ENCODE measurements at places on chromosomes 11 and 22.
A peak's percentile ranks its signal among the peaks of the same experiment; 100 is the strongest.

DNA sequence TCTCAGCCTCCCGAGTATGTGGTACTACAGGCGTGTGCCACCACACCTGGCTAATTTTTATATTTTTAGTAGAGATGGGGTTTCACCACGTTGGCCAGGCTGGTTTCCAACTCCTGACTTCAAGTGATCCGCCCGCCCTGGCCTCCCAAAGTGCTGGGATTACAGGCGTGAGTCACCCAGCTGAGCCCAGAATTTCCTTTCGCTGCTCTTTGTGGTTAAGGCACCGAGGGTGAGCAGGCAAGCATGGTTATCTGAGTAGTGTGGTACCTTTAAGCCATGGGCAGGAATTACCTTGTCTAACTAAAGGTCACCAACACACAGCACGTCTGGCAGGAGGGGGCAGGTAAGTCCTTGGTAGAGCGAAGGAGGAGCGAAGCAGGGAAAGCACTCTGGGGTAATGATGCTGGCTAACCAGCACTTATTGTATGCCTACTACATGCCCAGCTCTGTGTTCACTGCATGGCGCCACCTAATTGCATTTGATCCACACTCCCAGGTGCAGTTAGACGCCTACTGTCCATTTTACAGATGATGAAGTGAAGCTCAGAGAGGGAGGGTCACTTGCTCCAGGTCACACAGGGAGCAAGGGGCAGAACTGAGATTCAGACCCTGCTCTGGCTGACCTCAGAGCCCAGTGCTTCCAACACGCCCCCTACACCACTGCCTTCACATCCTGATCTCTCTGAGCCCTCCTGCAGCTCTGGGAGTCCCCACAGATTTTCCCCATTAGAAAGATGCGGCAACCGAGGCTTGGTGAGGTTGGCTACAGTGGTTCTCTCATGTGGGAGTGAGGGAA, 45.7 kb downstream of the TRIOBP start:
- peak; percentile 56 for DNase-seq

GRCh38 chr11:100709233-100709957, 22.3 kb downstream of the ARHGAP42 start:
- DNase-seq: no peak

DNA sequence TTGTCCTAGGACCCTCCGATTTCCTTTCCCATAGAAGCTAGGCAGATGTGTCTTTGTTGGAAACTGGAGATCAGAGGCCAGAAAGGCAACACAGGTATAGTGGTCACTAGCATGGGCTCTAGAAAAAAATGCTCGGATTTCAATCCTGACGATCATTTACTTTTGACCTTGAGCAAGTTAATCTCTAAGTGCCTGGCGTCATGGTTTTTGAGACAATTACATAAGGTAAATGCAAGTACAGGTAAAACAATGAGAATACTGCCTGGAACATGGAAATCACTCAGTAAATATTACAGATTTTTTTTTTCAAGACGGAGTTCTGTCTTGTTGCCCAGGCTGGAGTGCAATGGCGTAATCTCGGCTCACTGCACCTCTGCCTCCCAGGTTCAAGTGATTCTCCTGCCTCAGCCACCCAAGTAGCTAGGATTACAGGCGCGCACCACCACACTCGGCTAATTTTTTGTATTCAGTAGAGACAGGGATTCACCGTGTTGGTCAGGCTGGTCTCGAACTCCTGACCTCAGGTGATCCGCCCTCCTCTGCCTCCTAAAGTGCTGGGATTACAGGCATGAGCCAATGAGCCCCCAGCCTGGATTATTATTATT, 1.1 kb upstream of the DENND5A start:
- no peak for DNase-seq

GRCh38 chr11:106398502-106399075, 321.1 kb downstream of the AASDHPPT start:
- peak; percentile 1 for DNase-seq

GRCh38 chr22:35638410-35638809, 9.8 kb upstream of the APOL6 start:
- no peak for DNase-seq

- DNase-seq: no peak
Observed at GRCh38 chr22:30317778-30318177, 9.0 kb downstream of the TBC1D10A start.

- DNase-seq: no peak
Observed at GRCh38 chr11:76802621-76803020, 19.5 kb downstream of the TSKU start.

DNA sequence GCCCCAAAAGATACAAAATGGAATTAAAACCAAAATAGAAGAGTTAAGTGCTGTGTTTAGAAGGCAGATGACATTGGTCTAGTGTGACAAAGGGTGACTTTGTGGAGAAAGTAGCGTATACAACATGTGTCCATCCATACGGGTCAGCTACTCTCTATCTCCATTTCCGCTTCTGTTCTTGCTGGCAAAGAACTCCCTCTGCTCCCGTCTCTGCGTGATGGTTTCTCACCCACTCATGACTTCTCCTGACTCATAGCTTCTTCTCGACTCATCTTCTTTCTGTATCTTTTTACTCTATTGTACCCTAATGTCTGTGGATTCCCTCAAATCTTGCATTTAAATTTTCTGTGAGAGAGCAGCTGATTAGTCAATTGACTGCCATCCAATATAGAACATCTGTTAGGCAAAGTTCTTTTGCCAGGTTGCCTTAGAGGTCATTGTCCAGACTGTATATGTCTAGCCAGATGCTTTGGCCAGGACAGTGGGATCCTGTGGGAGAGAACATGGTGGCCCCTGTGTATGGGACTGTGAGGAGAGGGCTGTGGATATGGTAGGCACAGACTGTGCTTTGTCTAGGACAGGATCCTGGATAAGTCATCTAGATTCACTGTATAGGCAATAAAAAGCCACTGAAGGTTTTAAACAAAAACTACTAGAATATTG, 28.4 kb downstream of the MMP13 start:
- no peak for DNase-seq

- no peak for DNase-seq
Observed at GRCh38 chr11:121797496-121797895, 318.5 kb downstream of the BLID start.

GRCh38 chr11:93662175-93662570, 691 bp downstream of the CEP295 start:
- peak; percentile 5 for DNase-seq

- DNase-seq: peak; percentile 83
Observed at GRCh38 chr11:10450462-10451425, 4.3 kb upstream of the AMPD3 start.

- DNase-seq: no peak
Observed at GRCh38 chr11:116517584-116517983, 255.2 kb downstream of the BUD13 start.

DNA sequence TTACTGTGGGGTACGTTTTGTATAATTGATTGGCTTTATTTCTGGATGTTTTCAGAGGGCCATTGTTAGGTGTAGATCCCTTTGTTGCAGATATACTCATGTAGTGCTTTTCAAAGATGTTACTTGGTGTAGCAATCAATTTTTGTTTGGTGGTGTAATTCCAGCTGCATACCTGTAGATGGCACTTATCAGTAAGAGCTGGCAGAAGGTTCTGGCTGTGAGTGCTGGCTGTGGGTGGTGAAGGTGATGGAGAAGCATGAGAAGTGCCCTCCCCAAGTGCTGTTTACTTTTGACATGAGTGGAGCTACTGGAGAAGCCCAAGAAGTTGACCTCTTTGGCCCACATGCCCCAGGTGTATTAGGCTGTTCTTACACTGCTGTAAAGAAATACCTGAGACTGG, 1074.9 kb downstream of the FAM181B start:
- DNase-seq: peak; percentile 18

DNA sequence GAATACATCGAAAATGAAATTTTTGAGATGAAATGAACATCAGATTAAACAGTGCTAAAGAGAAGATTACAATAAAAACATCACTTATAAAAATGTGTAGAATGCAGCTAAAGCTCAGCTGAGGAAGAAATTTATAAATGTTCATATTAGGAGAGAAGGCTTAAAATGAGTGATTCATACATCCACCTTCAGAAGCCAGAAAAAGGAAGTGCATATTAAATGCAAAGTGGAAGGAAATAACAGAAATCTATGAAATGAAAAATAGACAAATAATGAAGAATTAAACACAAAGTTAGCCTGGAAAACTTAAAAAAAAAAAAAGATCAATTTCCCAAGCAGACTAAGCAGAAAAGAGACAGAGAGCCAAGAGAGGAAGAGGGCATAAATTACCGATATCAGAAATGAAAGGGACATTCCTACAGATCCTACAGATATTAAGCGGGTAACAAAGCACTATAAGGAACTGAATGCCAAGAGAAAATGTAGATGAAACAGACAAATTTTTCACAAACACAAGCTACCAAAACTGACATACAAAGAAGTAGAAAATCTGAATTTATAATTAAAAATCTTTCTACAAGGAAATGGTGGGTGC, 7.2 kb upstream of the MOB2 start:
- no peak for DNase-seq

DNA sequence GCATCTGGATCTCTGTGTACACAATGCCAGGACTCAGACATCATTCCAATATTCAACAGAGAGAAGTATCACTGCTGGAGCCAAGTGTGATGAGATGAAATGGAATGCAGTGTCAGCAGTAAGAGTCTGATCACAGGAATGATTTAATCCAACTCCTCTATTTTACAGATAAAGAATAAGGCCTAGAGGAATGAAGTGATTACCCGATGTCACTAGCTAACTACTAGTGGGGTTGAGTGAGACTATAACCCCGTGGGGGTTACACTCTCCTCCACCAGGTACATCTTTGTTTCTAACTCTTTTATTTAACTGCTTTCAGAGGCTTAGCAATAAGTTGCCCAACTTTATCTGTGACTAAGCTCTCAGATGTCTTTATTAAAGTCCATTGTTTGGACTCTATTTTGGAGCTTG, 94.2 kb upstream of the FAT3 start:
- DNase-seq: no peak

DNA sequence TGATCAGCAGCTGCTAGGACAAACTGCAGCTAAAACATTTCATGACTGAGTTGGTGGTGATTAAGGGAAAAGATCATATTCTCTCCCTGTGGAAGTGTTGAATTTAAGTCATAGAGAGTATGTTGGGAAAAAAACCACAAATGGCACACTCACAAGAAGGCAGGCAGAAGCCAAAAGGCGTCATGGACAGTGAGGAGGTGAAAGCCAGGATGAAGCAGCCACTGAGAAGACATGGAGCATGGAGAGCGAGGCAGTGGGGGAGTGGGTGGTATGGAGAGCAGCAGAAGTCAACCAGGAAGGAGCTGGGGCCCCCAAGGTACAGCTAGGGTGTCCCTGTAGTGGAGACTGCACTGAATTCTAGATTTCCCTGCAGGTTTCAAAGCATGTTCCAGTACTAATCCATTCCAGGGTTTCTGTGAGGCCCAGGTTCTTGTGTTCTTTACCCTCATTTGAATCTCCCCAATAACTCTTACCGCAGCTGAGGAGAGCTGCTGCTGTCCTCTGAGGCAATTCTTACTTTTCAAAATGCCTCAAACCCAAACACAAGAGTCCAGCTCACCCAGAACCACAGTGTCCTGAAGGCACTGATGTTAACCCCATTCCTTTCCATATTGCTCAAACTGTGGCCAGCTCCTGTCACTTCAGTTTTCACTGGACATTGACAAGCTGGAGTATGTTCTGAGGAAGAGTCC, 191.8 kb upstream of the E2F8 start:
- no peak for DNase-seq

DNA sequence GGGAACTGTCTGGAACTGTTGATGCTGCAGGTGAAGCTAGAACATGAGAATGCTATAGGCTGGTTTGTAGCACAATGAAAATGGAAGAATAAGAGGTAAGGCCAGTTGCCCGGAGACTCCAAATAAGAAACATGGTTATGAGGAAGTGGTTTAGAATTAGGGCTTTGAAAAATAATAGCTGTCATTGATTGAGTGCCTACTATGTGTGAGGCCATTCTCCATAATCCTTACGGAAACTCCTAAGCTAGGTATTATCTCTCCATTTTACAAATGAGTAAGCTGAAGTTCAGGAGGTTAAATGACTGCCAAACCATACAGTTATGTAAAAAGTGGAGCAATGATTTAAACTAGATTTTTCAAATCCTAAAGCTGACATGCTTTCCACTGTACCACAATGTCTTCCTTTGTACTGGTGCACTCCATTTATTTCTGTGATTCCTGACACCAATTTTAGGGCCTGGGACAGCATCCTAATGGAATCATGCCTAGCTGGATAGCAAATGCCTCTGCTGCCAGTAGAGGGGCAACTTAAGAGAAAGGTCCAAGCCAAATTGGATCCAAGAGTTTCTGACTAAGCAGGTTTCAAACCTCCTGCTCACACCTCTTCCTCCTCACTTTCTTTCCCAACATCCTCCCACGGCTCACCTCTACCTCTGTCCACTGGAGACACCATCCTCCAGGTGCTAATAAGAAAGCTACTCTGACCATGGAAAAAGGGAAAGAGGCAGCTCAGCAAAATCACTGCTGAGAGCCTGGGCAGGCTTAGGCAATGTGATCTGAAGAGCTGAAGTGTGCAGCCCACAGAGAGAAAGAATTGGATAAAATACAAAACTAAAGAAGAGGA, 46.9 kb upstream of the PICALM start:
- no peak for DNase-seq

DNA sequence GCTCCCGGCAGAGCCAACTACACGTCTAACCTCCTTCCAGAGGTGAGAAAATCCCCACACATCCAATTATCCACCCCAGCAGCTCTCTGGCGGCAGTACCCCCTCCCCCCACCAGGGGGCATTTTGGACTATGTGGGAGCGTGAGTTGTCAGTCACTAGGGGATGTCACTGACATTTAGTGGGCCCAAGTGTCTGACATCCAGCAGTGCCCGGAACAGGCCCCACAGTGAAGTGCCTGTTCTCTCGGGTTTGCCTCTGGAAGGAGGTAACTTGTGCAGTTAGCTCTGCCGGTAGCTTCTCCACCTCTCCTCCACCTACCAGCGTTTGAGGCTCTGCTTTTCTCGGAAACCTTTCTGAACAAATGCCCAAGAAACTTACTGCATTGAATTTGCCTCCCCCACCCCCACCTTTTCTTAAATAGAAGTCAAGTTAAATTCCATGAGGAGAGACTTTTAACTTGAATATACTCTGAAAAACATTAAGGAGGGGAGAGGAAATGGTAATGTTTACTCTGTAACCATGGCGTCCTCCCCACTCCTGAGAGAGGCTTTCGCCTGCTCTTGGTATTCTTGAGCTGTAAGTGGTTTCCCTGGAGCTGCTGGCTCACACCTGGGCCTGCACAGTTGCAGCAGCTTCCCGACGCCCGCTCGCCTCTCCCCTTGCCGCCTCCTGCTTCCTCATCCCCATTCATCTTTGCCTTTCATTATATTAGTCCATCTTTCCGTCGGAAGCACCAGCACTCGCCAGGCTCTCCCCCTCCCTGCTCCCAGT, 112.8 kb downstream of the WNT7B start:
- peak; percentile 66 for DNase-seq

DNA sequence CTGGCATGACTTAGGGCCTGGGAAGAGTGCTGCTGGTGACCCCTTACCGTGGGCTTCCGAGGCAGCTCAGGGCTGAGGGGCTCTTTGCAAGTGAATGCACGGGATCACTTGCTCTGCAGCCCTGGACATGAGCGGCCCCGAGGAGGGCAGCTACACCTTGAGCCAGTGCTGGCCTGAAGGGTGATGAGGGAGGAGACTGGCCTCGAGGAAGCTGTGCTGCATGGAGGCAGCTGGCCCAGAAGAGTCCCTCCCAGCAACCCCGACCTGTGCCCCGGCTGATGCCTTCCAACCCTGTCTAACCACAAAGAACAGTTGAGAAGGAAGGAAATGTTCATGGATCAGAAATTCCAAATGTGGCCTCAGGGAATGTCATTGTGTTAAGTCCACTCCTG, 45.2 kb downstream of the TBX1 start:
- no peak for DNase-seq

GRCh38 chr11:27013781-27014361, 20.0 kb downstream of the FIBIN start:
- DNase-seq: no peak

Measured in LoVo (cell line).